ENCODE measurements at places on chromosomes 11 and 22.
A peak's percentile ranks its signal among the peaks of the same experiment; 100 is the strongest.

- DNase-seq: peak; percentile 54
Measured at GRCh38 chr11:118872403-118872821, 11.3 kb upstream of the CXCR5 start.

GRCh38 chr22:22786301-22787115 is 101.1 kb upstream of the IGLL5 start:
- DNase-seq: no peak

GRCh38 chr11:67045314-67045713 is 11.3 kb upstream of the RHOD start:
- DNase-seq: no peak

DNA sequence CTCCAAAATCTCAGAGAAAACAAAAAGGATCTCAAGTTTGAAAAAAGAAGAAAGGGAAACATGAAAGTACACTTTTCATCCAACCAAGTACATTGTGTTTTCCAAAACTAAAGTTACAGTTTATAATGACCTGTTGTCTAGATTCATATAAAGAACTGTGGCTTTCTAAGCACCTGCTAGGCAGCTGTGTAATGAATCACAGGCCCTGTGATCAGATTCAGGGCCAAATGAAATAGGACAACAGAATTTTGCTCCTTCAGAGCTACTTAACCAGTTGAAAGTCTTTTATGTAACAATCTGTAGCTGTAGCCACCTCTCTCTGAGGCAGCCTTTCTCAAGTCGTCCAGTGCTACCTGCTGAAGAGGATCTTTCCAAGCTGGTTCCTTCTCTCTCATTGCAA is 960.0 kb upstream of the RAG2 start:
- DNase-seq: no peak

GRCh38 chr22:42603427-42603826 is 11.3 kb downstream of the POLDIP3 start:
- no peak for DNase-seq

GRCh38 chr11:65643971-65644370 is 6.1 kb downstream of the SIPA1 start:
- no peak for DNase-seq

GRCh38 chr11:43222215-43222614 is 89.6 kb upstream of the API5 start:
- DNase-seq: no peak

DNA sequence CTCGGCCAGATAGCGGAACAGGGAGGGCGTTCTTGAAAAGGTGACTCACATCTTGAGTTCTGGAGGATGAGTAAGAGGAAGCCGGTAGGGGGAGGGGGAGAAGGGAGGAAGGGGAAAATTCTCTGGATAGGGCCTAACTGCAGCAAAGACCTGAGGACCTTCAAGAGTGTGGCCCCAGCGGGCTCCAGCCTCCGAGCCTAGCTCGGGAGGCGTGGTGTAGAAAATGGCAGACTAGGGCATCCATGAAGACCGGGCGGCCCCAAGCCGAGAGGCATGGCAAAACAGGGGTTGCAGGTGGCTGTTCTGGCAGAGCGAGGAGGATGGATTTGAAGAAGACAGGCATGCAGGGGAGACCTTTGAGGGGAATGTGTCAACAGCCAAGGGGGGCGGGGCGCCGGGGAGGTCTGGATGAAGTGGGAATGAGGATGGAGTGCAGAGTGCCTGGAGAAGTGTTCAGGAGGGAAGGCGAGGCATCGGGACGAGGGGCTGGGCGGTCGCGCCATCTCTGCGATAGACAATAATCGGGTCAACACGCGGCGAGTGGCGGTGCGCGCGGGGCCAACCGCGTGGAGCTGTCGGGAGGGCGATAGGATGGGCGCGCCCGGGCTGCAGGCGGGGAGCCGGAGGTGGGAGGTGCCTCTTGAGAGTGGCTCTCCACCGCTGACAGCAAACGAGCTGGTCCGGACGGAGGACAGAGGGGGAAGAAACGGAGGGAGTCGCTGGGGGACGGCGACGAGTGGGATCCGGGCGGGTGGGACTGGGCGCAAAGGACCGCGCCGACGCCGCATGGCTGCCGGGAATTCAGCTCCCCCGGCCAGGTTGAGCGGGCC is 40.0 kb upstream of the CREB3L1 start:
- DNase-seq: peak; percentile 45

GRCh38 chr11:128480066-128480465 is 107.3 kb downstream of the ETS1 start:
- DNase-seq: no peak

- DNase-seq: no peak
Measured at GRCh38 chr11:10400856-10401255, 54.2 kb upstream of the AMPD3 start.

- no peak for DNase-seq
Measured at GRCh38 chr22:44532552-44532951, 34.5 kb upstream of the RTL6 start.

- DNase-seq: no peak
Measured at GRCh38 chr22:45262195-45262930, 21.7 kb upstream of the KIAA0930 start.

GRCh38 chr11:17936790-17937189 is 76.1 kb downstream of the SERGEF start:
- no peak for DNase-seq

GRCh38 chr11:130243816-130244215 is 70.9 kb downstream of the ZBTB44 start:
- no peak for DNase-seq

DNA sequence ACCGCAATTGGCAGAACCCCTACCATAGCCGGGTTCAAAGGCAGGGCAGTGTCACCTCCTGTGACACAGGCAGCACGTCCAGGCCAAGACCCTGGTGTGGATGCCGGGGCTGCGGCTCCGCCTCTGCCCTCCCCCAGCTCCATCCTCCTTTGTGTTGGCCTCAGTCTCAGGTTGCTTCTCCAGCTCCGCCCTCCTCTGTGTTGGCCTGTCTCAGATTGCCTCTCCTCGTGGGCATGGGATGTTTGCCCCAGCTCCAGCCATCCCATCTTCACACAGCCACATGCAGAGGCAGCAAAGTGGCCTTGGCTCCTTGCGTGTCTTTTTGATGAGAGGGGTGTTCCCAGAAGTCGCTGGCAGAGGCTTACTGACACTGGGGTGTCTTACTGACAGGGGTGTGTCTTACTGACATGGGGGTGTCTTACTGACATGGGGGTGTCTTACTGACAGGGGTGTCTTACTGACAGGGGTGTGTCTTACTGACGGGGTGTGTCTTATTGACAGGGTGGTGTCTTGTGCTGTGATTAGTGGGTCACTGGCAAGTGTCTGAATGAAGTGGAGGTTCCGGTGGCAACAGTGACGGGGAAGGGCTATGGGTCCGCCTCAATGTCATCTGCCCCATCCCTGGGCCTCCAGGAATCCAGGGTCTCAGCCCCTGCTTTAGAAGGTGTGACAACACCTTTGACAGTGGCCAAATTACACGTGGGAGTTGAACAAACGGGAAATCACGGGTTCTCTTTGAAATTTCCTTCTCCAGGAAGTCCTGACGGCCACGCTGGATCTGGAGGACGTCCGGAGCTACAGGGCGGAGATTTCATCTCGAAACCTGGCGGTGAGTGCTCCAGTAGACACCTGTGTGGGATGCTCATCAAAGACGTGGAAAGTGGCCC is 24.9 kb downstream of the NADSYN1 start:
- no peak for DNase-seq

GRCh38 chr11:123628936-123629683 is 25.3 kb downstream of the SCN3B start:
- no peak for DNase-seq

DNA sequence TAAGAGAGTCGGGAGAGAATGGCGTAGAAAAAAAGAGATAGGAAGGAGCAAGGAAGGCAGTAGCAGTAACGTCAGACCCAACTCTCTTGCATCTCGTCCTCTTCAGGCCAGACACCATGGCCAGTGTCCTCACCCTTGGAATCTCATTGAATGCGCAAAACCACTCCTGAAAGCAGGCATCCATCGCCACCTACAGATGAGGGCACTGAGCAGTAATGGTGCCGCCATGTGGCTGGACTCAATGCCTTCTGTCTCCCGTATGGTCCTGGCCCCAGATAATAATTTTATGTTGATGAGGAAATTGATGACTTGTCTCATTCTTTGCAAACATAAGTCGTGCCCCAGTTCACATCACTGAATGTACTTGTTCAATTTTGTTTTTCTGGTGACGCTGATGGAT is 17.8 kb upstream of the ALX4 start:
- no peak for DNase-seq
